ENCODE measurements at places on chromosomes 3 and 15. TPM values are rescaled to one million over a fixed set of nuclear protein-coding genes. Genes with fewer than 3 reads are reported as not detected.

MNS1 gene
- total RNA-seq = 1.1 TPM

ENTPD3 gene
- under 0.01 TPM for total RNA-seq

IGSF10 gene
- 1.5 TPM for total RNA-seq

SLC12A1 gene
- total RNA-seq = 0.15 TPM

CCK gene
- not detected for total RNA-seq

EIF3J gene
- total RNA-seq = 21.3 TPM

RTP3 gene
- total RNA-seq = not detected

TRPM1 gene
- 240 TPM for total RNA-seq

DZIP3 gene
- total RNA-seq = 13.0 TPM

NTRK3 gene
- total RNA-seq = not detected

SAMD7 gene
- total RNA-seq = not detected

TMEM45A gene
- total RNA-seq = 10.3 TPM

KLF15 gene
- total RNA-seq = 6.9 TPM

SCAMP5 gene
- 10.3 TPM for total RNA-seq

MUC20 gene
- 1.3 TPM for total RNA-seq

OSTN gene
- total RNA-seq = not detected

GNAT1 gene
- not detected for total RNA-seq

GPR149 gene
- not detected for total RNA-seq

CDCP1 gene
- 20.1 TPM for total RNA-seq
